Activated effector memory CD4-positive, alpha-beta T cell treated with anti-CD3 and anti-CD28 coated beads, Interleukin-2, amount 50 U/mL, for 16 hours (primary cell): ENCODE measurements at places on chromosomes 5 and 9.
A peak's percentile ranks its signal among the peaks of the same experiment; 100 is the strongest.

GRCh38 chr9:130232899-130233586 is 32.5 kb upstream of the HMCN2 start:
- DNase-seq: no peak

DNA sequence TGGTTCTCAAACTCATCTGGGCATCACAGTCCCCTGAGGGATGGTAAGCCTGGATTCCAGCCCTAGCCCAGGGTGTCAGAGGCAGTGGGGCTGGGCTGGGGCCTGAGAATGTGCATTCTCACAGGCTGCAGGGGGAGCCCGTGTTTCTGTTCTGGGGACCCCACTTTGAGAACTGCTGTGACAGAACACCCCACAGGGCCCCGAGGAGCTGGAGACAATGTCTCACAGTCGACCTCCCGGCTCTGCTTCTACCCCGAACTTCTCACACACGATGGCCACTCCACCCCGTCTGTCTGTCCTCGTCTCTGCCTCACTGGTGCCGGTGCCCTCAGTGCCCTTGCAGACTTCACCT is 130.0 kb downstream of the CACNA1B start:
- peak; percentile 44 for DNase-seq

GRCh38 chr5:160268121-160268520 is 38.8 kb downstream of the FABP6 start:
- no peak for DNase-seq

GRCh38 chr9:134028076-134028475 is 2.8 kb downstream of the BRD3OS start:
- no peak for DNase-seq

GRCh38 chr9:104774831-104775573 is 11.1 kb downstream of the NIPSNAP3B start:
- no peak for DNase-seq

- DNase-seq: no peak
Measured at GRCh38 chr9:109498195-109499092, at the start of gene PTPN3. TSS of gene PTPN3 (minus strand) at chr9:109498307. CDS start at chr9:109463434, 34,873 bp downstream.

DNA sequence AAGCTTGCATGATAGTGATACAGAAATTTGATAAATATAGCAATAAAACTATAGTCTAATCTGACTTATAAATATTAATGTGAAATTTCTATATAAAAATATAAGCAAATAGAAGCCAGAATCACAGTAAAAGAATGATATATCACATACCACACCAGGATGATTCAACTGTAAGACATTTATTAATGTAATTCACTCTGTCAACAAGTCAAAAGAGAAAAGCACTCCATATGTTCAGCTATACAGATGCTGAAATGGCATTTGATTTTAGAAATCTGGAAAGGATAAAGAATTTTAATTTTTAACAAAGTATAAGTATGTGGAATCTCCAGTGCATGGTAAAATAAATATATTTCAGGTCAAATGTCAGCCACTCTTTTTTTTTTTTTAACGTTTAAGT is 372.4 kb downstream of the KCNN2 start:
- DNase-seq: no peak

DNA sequence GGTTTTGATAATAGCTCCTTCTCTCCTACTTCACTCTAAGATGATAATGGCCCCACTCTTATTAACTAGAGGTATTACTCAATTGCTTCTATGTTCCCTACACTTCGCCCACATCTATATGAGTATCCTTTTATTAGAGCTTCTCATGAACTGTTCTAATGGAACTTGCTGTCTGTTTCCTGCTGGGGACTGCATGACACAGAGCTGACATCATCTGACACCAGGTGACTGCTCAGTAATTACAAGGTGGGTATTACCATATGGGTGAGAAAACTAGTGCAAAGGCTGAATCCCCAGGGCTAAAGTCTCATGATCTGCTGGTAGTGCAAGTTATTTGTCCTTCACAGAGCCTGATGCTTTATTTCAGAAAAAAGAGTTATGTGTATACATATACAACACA is 146.2 kb upstream of the PLCXD3 start:
- DNase-seq: no peak

DNA sequence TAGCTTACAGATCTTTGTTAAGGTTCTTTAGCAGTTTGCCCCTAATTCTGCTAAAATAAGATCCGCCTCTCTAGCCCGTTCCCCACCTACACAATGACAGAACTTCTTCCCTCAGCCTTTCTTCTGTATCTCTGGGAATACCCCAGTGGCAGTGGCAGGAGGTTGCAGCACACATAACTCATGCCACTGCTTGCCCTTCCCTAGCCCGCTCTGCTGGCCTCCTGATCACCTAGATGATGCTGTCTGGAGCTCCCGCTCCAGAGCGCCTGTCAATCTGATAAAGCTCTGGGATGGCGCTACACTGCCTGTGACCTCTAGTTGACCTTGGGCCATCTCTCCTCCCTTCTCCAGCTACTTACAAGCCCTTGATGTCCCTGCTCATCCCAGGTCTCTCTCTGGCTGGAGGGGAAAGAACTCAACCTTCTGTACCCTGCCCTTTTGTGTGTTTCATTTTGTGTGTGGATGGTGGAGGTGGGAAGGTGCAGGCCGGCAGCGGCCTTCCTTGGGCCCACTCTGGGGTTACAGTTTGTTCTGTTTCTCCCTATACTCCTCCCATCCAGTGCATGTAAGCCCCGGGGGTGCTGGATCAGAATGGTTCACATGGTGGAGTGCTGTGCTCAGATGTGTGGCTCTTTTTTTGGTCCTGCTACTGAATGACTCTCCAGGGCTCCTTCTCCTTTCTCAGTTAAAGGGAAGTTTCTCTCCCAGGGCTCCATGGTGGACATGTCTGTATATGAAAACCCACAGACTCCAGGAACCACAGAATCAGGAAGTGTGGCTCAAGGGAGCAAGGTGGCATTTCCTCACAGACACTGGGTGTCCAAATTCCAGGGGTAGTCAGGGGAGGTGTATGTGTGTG is 29.1 kb downstream of the MTX3 start:
- no peak for DNase-seq

DNA sequence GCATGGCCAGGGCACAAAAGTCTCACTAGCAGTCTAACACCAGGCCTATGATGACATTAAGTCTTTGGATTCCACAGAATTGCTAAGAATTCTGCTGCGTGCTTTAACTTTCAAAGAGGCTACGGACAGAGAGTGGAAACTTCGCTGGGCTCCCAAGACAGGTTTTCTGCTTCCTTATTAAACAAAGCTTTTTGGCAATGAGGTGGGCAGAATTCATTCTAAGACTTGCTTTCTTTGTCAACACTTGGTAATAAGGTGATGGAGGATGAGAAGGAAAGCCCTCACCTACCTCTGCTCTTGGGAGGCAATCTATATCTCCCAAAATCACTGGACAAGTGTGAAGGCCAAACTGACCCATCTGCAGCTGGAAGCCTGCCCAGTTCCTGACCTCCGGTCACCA is 231.9 kb downstream of the ATPSCKMT start:
- no peak for DNase-seq

DNA sequence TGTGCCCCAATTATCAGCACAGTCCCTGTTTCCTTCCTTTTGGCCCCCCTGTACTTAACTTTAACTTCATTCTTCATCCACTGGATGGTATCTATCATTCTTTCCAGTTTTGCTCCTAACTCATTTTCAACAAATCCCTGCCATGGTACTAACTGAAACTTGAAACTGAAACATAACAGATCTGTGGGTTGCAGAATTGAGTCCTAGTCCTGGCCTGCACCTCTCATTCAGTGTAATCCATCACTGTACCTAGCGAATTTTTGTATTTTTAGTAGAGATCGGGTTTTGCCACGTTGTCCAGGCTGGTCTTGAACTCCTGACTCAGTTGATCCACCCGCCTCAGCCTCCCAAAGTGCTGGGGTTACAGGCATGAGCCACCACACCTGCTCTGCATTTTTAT is 15.3 kb upstream of the PIK3R1 start:
- no peak for DNase-seq

- DNase-seq: no peak
Measured at GRCh38 chr5:60295423-60295822, 401.9 kb upstream of the PDE4D start.

DNA sequence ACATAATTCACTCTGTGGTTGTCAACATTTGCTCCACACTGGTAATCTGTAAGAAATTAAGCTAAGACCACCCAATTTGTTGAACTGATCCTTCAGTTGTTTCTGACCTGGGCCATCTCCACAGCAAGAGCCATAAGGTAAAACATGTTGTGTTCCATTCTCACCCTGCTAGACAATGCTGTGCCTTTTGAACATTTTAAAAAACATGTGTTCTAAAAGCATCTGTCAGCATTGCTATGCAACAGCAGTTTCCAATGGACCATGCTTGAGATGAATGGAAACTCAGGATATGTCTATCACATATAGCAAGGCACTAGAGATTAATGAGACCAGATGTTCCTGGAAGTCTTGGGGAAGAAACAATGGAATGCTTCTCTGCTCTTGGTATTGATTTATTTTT is 455.1 kb upstream of the RGMB start:
- no peak for DNase-seq

GRCh38 chr5:78162253-78162862 is 132.1 kb downstream of the AP3B1 start:
- DNase-seq: no peak
